ENCODE measurements at places on chromosomes 6 and 20. TPM values are rescaled to one million over a fixed set of nuclear protein-coding genes. Genes with fewer than 3 reads are reported as not detected.

TPD52L1 gene
- 5.1 TPM for total RNA-seq

CAPN11 gene
- not detected for total RNA-seq

GRCh38 chr20:13349235-13349604 lies 128.1 kb downstream of the ISM1 start:
- 0 out of 2 replicates have a peak overlapping the region, but pooled peaks have one; percentile 27 for H3K4me3 ChIP-seq
- H3K27ac ChIP-seq = peak overlapping the region; percentile 65
- peak; percentile 44 for DNase-seq
- H3K27me3 ChIP-seq = no peaks in the 10 kb centered on the region
- no peaks in the 10 kb centered on the region for H3K36me3 ChIP-seq
- peaks cover 20% of the 10 kb centered on the region for H3K4me1 ChIP-seq

DNA sequence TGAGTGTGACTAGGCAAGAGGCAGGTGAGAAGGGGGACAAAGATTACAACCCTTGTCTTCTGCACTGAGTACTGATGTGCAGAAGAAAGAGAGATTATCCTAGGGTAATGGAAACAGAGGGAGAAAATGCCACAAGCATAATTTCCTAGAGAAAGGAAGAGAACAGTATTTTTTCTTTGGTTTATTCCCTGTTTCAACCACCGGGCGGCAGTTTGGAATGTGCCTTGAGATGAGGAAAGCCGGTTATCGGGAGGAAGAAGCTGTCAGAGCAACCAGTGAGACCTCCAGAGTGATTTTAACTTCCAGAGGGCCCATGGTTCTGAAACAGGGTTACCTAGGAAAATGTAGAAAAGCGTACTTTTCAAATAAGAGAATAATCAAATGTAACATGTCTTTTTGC lies 121.4 kb downstream of the REV3L start:
- peak; percentile 79 for DNase-seq
- no peaks in the 10 kb centered on the region for H3K27me3 ChIP-seq
- H3K4me3 ChIP-seq = no peak overlapping the region
- peaks cover 5% of the 10 kb centered on the region for H3K4me1 ChIP-seq

DNA sequence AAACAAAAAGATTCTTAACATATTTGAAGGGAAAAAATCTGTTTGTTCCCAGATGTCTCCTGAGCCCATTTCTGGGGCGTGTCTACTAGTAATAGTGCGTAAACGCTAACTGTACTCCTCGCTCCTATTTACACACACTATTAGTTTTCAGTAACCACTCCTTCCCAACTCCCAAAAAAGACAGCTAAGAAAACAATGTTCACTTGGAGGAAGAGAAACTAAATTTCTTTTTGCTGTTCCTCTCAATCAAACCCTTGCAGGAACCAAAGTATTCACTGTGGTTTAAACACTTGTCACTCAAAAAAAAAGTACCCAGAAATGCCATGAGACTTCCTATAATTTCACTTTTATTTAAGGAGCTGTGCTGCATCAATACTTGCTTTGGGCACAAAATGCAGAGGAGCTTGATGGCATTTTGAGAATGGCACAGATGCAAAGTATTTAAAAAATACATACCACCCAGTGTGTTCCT lies 118.2 kb downstream of the BACH2 start:
- DNase-seq = no peak
- no peaks in the 10 kb centered on the region for H3K36me3 ChIP-seq
- no peaks in the 10 kb centered on the region for H3K4me1 ChIP-seq
- no peak overlapping the region for H3K4me3 ChIP-seq
- H3K27ac ChIP-seq = no peak overlapping the region

NKX2-2 gene
- not detected for total RNA-seq

DNA sequence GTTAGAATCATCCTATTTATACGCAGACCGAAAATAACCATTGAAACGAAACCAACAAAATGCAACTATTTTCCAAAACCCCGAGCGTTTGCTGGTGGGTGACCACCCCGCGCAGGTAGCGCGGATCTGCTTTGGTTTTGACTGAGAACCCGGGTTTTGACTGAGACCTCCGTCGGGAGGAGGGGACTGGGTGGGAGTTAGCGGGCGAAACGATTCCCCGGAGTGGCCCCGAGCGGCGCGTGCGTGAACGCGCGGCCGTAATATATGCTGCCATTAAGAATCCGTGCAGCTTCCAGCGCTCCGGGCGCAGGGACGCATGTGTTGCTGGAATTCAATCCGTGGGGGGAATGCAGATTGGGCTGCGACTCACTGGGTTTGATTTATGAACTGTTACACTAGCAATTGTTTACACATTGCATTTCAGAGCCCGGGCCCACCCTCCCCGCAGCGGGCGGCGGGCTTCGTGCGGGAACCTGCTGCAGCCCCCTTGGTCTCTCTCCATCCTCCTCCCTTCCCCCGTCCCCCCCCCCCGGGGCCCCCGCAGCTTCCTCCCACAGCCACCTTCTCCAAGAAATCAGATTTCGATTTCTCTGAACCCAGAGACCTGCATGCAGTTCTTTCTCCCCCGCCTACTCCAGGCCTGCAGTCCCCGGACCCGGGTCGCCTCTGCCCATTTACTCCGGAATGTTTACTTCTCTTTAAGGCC lies 9.9 kb downstream of the NRN1 start:
- peaks cover 21% of the 10 kb centered on the region for H3K4me1 ChIP-seq
- no peaks in the 10 kb centered on the region for H3K36me3 ChIP-seq
- peak overlapping the region; percentile 87 for H3K27ac ChIP-seq
- DNase-seq = peak; percentile 84

DNA sequence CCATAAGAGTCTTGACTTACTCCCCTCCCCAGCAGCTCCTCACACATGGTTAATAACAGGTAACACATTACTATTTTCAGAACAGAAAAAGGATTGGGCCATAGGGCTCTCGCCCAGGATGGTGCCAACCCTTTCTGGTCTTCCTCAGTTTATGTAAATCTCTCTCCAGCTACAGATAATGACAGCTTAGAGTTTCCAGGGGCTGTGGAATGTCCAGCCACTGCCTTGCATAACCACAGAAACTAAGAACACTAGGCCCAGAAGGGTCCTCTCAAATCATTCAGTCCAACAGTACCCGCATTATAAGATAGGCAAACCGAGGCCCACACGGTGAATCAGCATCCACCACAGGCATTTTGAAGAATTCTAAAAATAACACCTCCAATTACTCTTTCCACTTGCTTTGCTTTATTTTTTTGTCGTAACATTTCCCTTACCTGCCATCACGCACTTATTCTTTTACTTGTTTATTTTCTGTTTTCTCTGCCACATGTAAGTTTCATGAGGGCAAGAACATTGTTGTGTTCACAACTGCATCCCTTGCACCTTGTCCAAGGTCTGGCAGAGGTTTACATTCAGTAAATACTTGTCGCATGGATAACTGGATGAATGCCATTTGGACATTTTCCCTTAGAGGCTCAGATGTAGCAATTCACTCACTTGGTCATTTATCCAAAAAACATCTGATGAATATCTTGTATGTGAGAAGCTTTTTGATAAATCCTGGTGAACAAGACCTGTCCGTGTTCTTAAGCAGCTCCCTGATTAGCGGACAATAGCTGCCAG lies 6.4 kb upstream of the SDC4 start:
- peak overlapping the region; percentile 53 for H3K27ac ChIP-seq
- peaks cover 36% of the 10 kb centered on the region for H3K4me1 ChIP-seq
- peak overlapping the region; percentile 42 for H3K4me3 ChIP-seq
- DNase-seq = peak; percentile 27
- H3K27me3 ChIP-seq = no peaks in the 10 kb centered on the region
- H3K36me3 ChIP-seq = no peaks in the 10 kb centered on the region

DNA sequence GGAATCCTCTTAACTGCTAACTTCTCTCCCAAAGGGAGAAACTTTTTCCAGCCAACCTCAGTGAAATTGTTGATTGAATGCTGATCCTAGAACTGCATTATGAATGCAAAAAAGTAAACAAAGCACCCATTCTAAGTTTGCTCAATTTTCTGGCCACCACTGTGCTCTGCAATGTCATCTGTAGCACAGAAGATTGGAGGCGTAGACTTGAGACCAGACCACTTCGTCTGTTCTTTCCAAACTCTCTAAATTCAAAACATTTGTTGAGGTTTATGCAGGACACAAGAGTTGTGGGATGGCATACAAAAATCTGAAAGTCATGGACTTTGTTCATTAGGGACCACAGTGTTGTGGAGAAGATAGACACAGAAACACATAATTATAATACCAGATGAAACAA lies 11.1 kb upstream of the TSPYL1 start:
- peaks cover 5% of the 10 kb centered on the region for H3K4me1 ChIP-seq
- H3K4me3 ChIP-seq = no peak overlapping the region
- H3K36me3 ChIP-seq = no peaks in the 10 kb centered on the region
- no peaks in the 10 kb centered on the region for H3K27me3 ChIP-seq

GRCh38 chr6:57097596-57097995 lies 7.6 kb downstream of the ZNF451 start:
- peaks cover 21% of the 10 kb centered on the region for H3K4me1 ChIP-seq
- DNase-seq = peak; percentile 62
- H3K4me3 ChIP-seq = no peak overlapping the region
- peaks cover 58% of the 10 kb centered on the region for H3K36me3 ChIP-seq
- no peaks in the 10 kb centered on the region for H3K27me3 ChIP-seq

GRCh38 chr20:52789716-52790115 lies 182.4 kb upstream of the TSHZ2 start:
- no peak overlapping the region for H3K4me3 ChIP-seq
- no peaks in the 10 kb centered on the region for H3K4me1 ChIP-seq
- H3K36me3 ChIP-seq = no peaks in the 10 kb centered on the region
